ENCODE measurements at places on chromosomes 4 and X.
A peak's percentile ranks its signal among the peaks of the same experiment; 100 is the strongest.

DNA sequence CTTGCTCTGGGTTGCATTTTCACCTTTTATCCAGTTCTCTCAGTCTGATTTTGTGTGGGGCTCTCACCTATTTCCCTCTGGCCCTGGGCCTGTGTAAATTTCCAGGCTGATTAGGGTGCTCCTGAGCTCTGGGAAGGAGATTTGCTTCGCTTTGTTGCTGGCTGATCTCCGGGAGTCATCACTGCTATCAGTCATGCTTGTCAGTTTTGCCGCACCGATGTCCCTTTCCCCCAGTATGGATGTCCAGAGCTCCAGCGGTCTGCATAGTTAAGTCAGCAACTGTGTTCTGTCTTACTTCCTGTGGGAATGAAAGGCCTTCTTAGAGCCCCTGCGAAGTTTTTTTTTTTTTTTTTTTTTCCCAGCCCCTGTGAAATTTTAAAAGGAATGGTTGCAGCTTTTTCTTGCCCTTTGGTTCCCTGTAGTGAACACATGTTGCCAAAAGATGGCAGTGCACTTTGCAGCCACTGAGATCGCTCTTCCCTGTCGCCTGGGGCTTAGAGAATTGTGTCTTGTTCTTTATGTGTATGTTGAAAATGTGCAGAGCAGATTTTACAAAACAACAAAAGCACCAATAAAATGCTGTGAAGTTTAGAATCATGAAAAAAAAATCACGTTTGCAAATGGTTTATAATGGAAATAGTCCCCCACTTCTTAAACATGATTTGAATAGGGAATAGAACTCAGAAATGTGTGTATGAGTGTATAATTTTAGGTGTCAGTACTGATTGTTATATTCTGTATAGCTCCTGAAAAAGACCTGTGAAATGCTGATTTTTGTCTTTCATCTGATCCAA is 109.1 kb upstream of the SLC4A4 start:
- DNase-seq: peak; percentile 64

DNA sequence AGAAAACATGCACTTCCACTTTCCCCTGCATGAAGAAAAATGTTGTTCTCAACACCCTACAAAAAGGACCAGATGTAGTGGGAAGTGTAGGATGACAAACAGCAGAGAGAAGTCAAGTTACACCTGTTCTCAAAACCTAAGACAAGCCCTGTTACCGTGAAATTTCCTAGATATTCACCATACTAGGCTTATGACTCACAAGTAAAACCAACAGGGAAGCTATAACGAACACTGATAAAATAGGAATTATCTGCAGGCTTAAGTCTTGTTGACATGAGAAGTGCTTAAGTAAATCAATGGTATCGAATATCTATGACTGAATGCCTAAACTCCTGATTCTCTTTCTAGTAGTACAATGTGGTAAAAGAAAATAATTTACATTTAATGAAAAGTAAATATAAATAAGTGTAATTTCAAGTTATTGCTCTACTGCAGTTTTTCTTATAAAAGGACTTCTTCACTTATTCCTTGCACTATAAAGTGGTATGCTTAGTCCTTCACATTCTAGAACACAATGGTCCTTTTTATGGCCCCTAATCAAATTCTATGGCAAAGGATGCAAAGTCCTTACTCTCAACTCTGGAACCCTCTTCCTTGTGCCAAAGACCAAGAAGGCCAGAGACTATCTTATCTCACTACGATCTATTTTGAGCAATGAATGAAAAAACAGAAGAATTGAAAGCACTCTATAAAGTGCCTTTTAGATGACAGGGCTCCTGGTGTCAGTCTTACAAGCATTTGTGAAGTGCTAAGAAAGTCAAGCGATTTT is 19.6 kb downstream of the AP1S2 start:
- DNase-seq: no peak

DNA sequence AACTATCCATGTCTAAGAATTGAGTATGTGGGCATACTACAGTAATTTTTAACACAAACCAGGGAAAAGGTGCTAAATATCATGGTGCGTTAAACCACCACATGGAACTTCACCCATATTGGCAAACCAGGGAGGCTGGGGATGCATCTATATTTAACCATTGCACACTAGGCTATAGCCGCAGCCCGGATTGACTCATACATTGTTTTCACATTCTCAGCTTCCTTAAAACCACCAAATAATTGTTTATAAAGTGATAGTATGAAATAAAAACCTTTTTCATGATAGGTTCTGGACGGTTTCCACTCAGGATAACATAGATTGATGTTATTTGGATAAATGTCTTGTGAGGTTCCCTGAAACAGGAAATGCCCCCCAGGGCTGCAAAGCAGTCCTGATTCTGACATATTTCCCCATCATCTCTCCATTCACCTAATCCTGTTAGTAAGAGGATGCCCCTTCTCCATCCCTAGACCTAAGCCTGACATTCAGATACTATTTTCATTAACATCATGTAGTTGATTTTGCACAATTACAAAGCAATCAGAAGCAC is 7.9 kb downstream of the COL25A1 start:
- DNase-seq: no peak

- no peak for DNase-seq
Observed at GRCh38 chrX:23386726-23387125, 52.1 kb downstream of the PTCHD1 start.

- no peak for DNase-seq
Observed at GRCh38 chr4:48665555-48666186, 114.4 kb downstream of the FRYL start.

- DNase-seq: no peak
Observed at GRCh38 chrX:25674776-25675175, 463.4 kb upstream of the MAGEB18 start.

DNA sequence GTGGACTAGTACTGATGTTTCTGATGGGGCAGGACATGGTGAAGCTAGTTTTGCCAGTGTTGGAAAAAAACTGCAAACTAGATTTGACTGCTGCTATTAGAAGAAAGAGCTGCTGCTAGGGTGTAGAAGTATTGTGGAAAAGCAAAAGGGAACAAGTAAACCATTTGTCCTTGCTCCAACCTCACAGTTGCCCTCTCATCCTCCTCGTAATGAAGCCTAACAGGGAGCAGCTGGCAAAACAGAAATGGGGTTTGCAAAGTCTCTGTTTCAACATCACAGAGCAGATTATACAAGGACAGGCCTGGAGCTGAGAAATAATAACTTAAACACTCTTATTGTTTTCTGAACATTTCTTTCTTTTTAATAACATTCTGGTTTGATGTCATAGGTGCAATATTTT is 346.2 kb downstream of the MAGEB5 start:
- DNase-seq: no peak

- no peak for DNase-seq
Observed at GRCh38 chr4:176794651-176795050, 1.9 kb upstream of the VEGFC start.

DNA sequence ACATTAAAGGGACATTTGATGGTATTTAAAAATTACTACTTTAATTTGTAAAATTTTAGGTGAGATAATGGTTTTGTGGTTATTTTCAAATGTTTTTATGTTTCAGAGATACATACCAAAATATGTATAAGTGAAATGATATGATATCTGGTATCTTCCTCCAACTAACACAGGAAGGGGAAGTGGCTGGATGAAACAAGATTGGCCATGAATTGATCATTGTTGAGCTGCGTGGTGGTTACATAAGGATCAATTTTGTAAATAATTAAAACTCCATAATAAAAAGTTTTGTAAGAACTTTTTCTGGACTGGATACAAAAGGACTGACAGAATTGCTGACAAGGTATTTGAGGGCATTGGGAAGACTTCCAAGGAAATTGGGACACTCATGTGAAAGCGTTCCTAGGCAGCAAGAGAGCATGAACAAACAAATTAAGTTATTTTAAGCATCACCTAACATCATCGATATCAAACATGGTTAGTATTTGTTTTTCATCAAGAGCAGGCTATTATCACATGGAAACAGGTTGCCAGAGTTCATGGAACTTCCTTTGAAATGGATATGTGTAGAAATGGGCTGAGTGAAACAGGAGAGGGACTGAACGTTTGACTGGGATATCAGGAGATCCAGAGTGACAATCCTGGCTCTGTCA is 4.4 kb upstream of the PGM2 start:
- no peak for DNase-seq

GRCh38 chr4:186727169-186727976 is 3.7 kb upstream of the FAT1 start:
- no peak for DNase-seq

DNA sequence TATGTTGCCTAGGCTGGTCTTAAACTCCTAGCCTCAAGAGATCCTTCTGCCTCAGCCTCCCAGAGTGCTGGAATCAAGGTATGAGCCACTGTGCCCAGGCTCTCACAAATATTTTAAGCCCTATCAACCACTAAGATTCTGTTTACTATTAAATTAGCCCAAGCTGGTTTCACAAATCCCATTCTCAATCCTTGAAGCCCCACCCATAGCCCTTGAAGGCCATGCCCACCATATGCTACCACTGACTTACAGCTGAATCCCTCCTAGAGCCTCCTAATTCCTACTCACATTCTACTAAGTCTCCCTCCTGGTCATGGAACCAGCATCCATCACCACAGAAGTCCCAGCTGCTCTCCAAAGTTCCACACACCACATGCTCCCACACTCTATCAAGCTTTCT is 9.7 kb downstream of the GRIPAP1 start:
- no peak for DNase-seq

GRCh38 chr4:154603033-154603943 is 9.2 kb downstream of the FGG start:
- no peak for DNase-seq

DNA sequence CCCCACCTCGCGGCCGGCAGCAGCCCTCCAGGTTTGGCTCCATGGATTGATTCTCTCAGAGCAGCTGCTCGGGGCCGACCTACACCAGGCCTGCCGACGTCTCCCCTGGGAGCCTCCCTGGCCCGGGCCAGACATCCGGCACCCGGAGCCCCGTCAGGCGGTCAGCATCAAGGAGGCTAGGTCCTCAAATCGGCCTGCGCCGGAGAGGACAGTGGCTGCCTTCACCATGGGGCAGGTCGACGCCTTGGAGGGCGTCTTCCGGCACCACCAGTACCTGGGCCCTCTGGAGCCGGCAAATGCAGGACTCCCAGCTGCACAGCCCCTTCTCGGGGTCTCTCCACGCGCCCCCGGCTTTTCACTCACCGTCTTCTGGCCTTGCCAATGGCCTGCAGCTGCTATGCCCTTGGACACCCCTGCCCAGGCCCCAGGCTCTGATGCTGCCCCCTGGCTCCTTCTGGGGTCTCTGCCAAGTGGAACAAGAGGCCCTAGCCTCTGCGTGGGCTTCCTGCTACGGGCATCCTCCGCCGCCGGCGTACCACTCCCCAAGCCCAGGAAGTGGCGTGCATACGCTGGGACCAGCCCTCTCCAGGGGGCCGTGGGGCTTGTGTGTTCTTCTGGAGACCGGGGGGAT is 341.8 kb downstream of the MAGEB5 start:
- no peak for DNase-seq

GRCh38 chr4:165398570-165398969 is 19.8 kb downstream of the CPE start:
- peak; percentile 74 for DNase-seq

GRCh38 chr4:1459081-1459721 is 53.0 kb upstream of the NKX1-1 start:
- peak; percentile 48 for DNase-seq
